ENCODE measurements at places on chromosomes 5 and 9.

DNA sequence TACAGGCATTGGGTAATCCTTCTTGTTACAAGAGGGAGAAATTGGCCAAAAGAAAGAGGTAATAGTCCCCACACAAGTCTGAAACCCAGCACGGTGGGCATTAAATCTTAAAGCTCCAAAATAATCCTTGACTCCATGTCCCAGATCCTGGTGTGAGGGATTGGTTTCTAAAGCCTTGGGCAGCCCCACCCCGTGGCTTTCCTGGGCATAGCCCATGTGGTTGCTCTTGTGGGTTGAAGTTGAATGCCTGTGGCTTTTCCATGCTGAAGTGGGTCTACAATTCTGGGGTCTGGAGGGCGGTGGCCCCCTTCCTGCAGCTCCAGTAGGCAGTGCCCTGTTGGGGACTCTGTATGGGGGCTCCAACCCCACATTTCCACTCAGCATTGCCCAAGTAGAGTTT lies 91.8 kb upstream of the LARP1 start:
- no peak for DNase-seq

GRCh38 chr9:36218011-36218410 lies 27.3 kb downstream of the CLTA start:
- no peak for DNase-seq

DNA sequence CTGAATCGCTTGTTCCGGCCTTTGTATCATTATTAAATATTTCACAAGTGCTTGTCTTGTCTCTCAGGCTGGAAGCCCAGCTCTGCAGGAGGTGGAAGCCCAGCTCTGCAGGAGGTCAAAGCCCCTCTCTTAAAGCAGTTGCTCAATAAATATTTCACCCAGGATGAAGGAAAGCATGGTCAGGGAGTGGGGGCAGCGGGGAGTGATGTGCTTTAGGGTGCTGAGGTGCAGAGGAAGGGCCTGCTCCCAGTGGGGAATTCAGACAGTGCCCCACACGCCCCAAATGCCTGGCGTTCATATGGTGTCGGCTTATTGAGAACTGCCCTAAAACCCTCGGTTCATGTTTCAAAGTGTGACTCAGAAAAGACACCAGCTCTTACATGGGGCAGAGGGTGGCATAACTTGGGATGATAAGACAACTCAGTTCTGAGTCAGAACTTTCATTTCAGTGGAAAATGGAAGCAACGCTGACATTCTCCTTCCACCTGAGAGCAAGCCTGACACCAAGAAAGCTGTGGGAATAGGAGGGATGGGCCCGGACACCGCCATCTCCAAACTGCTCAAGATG lies 114.3 kb upstream of the DAP start:
- DNase-seq = no peak

GRCh38 chr9:3597792-3598191 lies 72.0 kb upstream of the RFX3 start:
- no peak for DNase-seq

DNA sequence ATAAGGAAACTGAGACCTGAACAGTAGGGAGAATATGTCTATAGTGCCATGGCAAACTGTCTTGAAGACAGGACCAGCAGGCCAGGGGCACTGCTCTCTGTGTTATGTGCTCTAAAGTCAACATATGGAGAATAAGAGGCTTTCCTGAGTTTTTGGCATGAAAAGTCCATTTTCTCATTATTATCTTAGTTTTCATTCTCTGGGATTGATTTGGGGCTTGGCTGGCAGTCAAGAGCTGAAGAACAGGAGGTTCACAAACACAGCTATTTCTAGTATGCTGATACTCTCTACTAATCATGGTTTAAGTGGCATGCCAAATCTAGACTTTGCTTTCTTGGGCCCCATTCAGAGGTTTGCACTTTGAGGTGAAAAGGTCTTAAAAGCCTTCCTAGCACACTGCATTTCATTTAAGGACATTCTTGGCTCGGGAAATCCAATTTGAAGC lies 404.4 kb downstream of the ZNF608 start:
- no peak for DNase-seq

DNA sequence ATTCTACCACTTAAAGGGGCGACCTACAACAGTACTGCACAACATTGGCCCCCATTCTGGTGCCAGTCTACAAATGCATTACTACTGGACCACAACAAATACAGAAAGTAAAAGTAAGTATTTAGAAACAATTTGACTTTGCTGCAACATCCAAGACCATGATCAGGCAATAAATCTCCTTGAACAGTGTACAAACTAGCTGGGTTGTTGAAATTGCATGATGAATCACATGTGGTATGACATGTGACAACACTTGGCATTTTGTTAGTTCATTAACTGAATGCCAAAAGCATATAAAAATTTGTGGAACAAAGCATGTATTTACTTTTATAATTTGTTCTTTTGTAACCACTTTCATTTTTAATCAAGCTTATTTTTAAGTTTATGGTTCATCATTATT lies 270.5 kb downstream of the NFIB start:
- DNase-seq = no peak

DNA sequence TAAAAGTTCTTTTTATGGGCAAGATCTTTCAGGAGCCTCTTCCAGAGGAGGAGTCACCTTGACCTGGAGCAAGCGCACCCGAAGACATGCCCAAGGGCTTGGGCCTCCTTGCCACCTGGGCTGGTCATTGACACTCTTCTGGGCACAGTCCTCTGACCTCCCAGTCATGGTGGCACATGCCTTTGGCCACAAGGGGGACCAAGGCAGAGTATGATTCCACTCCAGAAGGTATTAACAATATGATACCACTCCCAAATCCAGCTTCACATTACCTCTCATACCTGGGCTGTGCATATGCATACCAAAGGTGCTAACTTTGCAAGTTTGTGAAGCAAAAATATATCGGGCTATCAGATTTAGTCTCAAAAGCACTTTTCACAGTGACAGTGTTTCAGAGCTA lies 84.6 kb downstream of the MAST4 start:
- no peak for DNase-seq

- DNase-seq = no peak
Measured at GRCh38 chr9:126613651-126614050, at the start of gene LMX1B. LMX1B (plus strand) TSS chr9:126613928; CDS start chr9:126614450, 522 bp downstream.

DNA sequence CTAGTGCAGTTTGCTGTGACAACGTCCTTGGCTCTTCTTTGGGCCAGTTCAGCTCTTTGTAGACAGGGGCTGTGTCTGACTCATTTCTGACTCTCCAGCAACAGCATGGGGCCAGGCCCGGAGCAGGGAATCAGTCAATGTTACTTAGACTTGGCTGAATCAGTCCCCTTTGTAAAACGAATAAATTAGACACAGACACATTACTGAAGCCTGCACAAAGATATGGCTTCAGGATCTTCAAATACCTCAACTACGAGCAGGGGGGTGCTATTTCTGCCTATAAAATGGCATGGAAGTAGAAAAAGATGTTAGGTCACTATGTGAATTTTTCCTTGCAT lies 204.7 kb downstream of the TTLL11 start:
- DNase-seq = no peak

DNA sequence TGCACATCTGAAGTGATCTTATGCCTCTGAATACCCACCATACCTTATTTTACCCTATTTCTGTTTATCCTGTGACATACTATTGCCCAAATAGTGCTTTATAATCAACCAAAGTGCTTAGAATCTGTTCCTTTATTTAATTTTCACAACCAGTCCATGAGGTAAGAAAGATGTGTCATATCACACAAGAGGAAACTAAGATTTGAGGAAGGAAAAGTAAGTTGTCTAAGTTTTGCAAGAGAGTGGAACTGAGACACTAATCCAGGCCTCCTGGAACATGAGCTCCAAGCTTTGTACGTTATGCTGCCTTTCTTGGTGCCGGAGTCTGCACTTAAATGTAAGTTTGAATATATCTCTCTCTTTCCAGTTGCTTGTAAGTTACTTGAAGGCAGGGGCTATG lies 17.2 kb downstream of the KDM3B start:
- DNase-seq = no peak

DNA sequence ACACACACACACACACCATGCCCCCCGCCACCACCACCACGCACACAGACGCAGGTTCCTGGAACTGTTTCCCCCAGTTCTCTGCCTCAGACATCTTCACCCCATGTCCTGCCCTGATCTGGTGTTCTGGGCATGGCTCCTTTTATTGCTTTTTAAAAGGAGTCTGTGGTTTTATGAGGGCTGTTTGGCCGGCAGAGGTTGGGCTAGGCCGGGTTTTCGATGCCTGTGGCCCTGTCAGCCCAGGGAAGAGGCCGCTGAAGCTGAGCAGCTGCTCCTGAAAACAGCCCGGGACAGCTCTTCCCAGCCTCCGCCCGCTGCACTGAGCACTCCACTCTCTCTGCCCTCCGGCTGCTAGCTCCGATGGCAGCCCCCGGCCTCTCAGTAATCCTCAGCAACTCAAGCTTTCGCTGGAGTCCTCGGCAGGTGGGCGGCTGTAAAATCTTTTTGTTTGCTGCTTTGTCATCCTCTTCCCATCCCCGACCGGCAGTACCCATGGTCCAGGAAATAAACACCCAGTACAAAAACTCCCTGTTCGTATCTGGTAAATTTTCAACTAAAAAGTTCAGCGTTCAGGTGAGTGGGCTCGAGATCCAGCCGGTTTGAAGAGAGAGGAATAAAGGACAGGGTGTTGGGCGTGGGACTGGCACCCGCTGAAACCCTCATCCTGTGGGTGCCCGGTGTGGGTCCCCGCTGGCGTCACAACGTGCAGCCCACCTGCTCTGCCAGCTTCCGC lies 103.0 kb upstream of the ERCC6L2 start:
- no peak for DNase-seq

- DNase-seq = no peak
Measured at GRCh38 chr5:124592891-124593290, 153.5 kb downstream of the ZNF608 start.

- no peak for DNase-seq
Measured at GRCh38 chr5:113163328-113163727, 186.7 kb downstream of the DCP2 start.

GRCh38 chr5:111399113-111399512 lies 113.2 kb downstream of the STARD4 start:
- no peak for DNase-seq

DNA sequence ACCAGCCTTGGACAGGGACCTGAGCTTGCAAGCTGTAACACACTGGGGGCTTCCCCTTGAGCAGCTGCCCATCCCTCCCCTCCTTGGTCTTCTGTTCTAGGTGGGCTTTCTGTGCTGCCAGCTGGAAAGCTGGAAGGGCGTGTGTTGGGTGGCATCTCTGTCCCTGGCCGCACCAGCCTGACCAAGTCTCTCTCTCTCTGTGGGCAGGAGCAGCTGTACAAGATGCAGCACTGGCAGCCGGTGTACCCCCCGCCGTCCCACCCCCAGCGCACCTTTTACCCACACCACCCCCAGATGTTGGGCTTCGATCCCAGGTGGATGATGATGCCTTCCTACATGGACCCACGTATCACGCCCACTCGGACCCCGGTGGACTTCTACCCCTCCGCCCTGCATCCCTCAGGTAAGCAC lies 32.1 kb upstream of the POMT1 start:
- DNase-seq = no peak

GRCh38 chr5:83931969-83932368 lies 211.3 kb upstream of the HAPLN1 start:
- no peak for DNase-seq

DNA sequence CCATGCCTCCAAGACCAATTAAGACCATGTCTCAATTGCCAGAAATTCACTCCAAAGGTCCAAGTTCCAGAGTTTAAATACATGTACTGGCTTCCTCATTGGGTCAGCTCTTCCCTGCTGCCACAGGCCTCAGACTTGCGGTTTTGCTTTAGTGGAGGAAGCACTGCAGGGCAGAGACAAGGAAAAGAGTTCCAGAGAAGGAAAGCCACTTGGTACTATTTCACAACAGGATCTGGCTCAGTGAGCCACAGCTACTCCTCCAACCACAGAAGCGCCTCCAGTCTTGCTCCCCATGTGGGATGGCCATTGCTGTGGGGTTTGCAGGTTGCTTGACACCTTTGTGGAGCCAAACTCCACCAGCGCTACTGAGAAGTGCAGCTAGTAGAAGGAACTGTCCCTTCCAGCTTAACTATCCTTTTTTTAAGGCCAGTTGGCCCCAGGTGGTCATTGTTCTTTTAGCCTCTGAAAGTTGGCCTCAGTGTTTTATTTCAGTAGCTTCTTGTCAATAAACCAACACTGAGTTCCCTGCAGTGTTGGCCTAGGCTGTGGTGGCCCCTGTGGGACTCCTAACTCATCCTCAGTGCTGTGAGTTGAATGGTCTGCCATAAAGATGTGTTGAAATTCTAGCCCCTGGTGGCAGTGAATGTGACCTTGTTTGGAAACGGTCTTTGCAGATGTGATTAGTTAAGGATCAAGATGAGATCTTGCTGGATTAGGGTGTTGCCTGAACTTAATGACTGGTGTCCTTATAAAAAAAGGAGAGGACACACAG lies 93.7 kb upstream of the DAP start:
- no peak for DNase-seq

DNA sequence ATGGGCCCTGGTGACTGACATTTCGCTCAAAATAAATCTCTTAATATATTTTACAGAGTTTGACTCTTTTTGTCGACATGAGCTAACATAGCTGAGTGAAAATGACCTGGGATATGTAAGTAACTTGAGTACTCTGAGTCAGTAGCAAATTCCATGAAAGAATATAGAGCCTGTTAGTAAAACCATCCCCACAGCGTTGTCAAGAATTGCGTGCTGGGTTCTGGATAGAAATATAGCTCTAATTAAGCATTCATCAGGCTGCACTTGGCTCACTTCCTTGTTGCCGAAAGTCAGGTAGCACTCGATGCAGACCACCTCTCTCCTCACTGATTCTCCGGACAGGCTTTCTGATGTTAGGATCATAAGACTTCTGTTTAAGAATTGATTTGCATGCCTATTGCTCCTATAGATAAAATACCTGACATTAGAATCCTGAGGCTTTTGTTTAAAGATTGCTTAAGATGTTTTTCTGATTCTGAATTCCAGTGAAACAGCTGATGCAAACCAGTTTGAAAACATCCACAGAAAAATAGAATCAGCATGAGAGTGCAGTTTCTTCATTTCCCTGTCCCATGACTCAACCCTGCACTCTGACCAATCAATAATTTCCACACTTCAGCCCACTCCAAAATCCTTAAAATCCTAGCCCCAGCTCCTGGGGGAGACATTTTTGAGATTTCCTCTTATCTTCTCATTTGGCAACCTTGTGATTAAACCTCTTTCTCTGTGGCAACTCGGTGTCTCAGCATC lies 310.6 kb downstream of the DIRAS2 start:
- no peak for DNase-seq

- no peak for DNase-seq
Measured at GRCh38 chr9:93674580-93675335, 98.4 kb downstream of the PHF2 start.

GRCh38 chr9:76905791-76906646 lies at the start of gene PRUNE2:
PRUNE2 (minus strand) TSS chr9:76906114; CDS start chr9:76905963, 151 bp downstream.
- DNase-seq = no peak

Measured in stimulated activated CD8-positive, alpha-beta memory T cell treated with anti-CD3 and anti-CD28 coated beads, Interleukin-12 subunit alpha, Interleukin-12 subunit beta, amount 100 ng/mL, for 1 hour (primary cell).